GF-D8 (cell line): ENCODE measurements at places on chromosomes 1 and 21.

DNA sequence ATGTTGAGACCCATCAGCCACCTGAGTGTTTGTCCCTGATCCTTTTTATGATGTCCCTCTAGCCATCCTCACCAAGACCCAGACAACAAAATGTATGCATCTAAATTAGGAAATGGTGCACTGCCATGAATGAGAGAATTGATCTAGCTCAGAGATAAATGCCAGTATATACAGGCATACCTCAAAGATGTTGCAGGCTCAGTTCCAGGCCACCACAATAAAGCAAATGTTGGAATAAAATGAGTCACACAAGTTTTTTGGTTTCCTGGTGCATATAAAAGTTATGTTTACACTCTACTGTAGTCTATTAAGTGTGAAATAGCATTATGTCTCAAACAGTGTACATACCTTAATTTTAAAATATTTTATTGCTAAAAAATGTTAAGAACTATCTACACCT, 63.9 kb downstream of the CHIA start:
- DNase-seq: no peak

DNA sequence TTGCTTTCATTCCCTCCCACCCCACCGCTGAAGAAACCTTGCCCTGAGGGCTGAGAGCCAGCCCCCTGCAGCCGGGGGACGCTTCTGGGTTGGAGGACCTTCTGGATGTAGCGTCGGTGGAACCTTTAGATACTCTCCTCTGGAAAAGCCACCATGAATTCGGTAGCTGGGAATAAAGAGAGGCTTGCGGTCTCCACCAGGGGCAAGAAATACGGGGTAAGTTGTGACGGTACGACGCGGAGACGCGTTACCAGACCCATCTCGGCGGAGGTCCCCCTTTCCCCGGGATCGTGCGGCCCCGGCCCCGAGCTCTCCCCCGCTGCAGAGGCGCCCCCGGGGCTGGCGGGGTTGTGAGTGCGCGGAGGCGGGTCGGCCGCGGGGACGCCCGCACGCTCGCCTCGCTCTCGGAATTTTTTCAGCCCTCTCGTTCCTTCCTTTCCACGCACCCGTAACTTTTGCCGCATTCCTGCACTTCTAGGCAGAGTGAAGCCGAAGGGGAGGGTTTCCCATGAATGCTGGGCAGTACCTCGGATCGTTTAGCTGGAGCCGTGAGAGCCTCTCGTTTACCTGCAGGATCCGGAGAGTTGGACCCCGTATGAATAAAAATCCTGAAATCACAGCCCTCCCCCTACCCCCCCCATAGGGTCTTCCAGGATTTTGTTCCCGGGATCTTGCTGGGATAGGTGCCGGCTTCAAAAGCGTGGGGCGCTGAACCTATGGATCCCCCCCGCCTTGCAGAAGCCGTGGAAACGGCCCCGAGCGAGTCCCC, 671 bp downstream of the KIF26B start:
- no peak for DNase-seq

- no peak for DNase-seq
These were observed 44.7 kb upstream of the DISC1 start for GRCh38 chr1:231581859-231582258.

DNA sequence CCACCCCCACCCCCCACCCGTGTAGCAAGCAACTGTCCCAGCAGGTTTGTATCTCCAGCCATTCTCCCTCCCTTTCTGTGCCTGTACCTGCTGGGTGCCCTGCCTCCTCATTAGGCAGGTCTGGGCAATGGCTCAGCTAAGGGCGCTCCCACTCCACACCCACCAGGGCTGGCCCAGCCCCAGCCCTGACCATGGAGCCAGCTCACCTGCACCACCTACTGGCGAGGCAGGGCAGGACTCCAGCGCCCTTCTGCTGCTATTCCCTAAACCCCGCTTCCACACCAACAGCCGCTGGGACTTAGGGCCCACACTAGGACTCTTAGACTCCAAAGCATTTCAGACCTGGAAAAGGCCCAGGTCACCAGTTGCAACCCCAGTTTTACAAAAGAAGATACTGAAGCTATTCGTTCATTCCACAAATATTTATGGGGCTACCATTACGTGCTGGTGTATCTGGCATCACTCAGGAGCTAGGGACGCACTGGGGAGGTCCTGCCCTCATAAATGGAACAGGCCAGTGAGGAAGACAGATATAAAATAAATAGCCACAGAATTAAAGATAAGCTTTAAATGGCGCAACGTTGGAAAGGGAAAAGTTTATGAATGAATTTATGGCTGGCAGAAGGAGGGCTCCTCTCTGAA, 24.0 kb downstream of the PGLYRP3 start:
- DNase-seq: no peak

DNA sequence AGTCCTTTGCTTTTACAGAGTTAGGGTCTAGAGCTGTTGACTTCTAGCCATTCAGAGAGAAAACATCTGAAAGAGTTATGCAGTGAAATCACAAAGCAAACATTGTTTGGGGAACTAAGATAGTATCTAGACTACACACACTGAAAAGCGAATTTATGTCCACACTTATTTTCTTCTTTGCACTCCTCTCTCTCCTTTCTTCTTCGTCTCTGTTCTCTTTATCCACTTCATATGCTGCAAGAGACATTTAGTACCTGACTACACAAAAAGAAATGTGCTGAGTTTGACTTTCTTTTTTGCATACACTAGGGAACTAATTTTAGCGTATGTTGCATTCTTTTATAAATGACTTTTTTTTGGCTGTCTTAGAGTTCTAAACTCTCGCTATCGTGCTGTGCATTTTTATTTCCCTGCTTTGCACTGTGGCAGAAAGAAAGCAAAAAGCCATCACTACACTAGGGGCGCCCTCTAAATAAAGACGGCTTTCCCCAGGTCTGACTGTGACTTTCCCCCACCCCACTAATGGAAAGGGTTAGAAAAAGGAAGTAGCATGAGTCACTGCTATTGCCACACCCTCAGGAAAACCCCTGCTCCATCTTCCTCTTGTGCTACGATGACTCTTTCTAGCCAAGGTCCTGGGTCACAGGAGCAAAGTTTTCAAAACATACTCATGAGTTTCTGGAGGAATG, 65.7 kb downstream of the MAP3K7CL start:
- DNase-seq: peak; percentile 95

GRCh38 chr1:168466714-168467131, 77.1 kb downstream of the XCL2 start:
- DNase-seq: no peak

- no peak for DNase-seq
These were observed 12.5 kb upstream of the GUCA2A start for GRCh38 chr1:42176902-42177519.

- DNase-seq: no peak
These were observed 26.1 kb downstream of the TOR3A start for GRCh38 chr1:179107706-179108629.

DNA sequence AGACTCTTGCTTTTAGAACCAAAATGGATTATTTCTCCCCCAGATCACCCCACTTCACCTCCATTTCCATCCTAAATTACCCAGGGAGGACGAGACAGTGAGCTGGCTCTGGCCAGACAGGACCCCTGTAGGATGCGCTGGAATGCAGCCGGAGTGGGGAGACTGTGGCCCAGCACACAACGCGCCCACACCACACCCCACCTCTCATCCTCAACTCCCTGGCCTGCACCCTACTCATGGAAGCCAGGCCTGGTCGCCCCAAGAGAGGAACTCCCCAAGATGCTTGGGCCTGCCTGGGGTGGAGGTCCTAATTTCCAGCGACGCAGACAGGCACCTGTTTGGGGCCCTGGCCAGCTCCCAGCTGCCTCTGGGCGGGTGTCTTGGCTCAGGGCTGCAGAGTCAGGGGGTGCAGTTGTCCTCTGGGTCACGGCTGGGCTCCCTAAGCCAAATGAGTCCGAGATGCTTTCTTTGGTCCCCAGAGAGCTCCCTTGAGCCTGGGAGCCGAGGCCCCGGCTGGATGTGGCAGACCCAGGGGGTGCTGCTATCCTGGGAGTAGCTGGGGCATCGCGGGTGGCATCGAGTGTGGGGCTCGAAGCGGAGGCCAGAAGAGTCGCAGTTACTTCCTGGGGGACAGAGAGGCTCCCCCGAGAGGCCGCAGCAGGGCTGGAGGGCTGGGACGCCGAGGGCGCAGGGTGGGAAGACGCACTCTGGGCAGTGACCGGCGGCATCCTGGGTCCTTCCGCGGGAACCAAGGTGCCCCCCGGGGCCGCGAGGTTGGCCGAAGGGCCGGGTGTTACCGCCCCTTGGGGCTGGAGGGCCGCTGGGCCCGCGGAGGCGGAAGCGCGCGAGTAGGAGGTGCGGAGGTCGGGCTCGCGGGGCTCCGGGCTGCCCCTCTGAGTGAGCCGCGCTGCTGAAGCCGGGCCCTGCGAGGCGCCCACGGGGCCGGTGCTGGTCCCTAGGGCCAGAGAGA, 10.4 kb downstream of the CLEC20A start:
- DNase-seq: no peak

DNA sequence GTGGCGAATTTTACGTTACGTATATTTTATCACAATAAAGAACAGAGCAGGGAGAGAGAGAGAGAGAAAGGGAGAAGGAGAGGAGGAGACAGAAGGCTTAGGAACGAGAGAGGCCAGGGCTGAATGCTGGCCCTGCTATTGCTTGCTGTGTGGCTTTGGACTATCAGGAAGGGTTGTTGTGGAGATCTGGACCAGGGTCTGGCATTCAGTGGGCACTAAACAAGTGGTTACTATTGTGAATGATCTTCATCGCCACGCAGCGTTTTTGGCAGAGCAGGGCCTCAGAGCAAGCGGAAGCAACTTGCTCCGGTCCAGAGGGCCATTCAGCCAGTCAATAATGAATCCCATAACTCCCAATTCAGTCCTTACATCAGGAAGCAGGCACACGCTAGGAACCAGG, 26.4 kb downstream of the PIK3C2B start:
- DNase-seq: no peak

DNA sequence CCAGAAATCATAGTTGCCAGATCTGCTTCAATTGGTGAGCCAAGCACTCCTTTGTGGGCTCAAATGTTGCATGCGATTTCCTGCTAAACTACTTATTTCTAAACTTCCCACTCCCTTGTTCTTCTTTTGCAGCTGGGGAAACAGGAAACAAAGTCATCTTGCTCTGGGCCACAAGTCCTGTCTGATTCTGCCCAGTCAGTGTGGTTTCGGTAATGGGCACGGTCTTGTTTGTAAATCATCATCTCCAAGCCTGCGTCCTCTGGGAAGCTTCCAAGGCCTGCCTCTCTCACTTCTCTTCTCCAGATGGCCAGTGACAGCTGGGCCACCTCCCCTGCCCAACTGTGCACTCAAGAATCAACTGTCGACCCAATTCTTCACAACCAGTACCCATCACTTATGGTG, 4.4 kb downstream of the S100A8 start:
- DNase-seq: peak; percentile 96

DNA sequence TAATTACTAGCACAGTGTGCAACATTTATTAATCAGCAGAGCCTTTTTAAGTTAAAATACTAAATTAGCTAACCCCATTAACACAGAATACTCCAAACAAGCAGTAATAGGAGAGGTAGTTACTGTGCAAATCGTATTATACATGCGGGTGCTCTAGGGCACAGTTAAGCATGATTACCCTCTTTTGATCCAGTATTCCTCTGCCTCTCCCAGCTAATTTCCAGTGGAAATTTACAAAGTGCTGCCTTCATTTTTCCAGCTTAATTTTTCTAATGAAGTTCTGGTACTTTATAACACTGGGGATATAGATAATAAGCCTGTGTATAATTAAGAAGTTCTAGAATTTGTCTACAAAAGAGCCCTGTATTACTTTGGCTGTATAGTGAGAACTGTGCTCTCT, 159.9 kb downstream of the SPATA17 start:
- no peak for DNase-seq

DNA sequence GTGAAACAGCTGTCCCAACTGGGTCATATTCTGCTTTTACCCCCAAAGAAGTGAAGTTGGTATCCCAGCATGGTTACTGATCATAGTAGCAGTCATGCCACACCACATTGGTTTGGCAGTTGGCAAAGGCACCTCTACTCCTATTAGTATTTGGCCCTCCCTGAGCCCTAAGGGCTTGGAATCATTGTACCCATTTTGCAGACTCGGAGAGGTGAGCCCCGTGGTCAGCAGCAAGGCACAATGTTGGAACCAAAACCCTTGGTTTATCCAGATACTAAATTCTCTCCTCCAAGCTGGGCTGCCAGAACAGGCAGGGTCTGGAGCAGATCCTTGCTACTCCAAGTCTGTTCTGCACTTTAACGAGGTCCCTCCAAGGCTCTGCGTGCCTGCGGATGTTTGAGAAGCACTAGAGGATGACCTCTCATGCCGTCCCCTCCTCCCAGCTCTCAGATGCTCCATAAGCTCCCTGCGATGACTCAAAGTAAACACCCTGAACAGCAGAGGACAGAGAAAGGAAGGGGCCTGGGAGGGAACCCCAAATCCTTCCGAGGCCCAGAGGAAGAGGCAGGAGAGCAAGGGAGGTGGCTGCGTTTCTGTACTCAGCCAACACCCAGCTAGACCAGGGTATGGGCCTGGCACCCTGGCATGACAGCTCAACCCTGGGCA, 89.3 kb downstream of the PAX7 start:
- DNase-seq: no peak

GRCh38 chr1:7727809-7728471, 43.2 kb upstream of the VAMP3 start:
- DNase-seq: no peak

DNA sequence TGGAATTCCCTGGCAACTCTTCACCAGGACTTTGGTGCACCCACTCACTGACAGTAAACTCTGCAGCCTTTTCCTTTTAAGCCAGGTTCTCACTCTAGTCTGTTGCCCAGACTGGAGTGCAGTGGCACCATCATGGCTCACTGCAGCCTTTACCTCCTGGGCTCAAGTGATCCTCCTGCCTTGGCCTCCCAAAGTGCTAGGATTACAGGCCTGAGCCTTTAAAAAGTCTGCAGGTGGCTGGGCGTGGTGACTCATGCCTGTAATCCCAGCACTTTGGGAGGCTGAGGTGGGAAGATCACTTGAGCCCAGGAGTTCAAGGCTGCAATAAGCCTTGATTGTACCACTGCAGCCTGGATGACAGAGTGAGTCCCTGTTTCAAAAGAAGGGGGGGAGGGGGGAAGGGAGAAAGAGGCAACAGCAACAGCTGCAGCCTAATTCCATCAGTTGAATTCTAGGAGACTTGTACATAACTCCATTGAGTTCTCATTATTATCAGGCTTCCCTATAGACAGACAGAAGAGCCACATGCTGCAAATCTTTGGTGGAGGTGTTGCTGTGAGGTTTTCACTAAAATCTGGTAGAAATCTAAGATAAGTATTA, 8.1 kb upstream of the HNRNPR start:
- DNase-seq: no peak

GRCh38 chr1:76471536-76471935, 395.7 kb upstream of the ST6GALNAC5 start:
- no peak for DNase-seq
